ENCODE measurements at places on chromosomes 2 and 18.

GRCh38 chr2:1614564-1614963 is 129.8 kb downstream of the PXDN start:
- DNase-seq = no peak

DNA sequence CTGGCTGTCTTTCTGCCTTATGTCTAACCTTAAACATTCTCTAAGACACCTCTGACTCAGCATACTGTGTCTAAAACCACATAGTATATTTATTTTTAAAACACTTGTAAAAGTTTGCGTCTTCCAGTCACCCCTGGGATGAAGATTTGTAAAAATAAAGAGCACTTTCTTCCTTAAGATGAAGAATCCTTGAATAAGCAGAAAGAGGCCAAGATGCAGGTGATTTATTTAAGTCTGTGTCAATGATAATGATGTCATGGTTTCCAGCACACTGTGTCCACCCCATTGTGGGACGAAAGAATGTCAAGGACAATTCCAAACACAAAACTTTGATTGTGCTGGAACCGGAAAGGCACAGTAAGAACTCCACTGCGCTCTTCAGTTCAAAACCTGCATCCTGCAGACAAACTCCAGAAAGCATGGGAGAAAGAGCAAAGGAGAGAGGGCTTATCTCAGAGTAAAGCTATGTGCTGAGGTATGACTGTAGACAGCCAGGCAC is 92.9 kb downstream of the ZEB2 start:
- DNase-seq = no peak

DNA sequence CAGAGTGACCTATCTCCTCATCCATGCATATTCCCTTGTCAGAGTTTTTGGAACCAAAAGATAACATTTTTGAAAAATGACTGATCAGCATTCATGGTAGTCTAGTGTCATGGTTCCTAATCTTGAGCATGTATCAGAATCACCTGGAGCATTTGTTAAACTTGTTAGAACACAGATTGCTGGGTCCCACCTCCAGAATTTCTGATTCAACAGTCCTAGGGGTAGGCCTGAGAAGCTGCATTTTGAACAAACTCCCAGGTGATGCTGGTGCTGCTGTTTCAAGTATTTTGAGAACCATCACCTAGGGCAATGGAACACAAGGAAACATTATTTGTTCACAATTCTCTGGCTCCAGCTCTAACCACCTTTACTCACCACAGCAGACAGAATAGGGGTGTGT is 21.0 kb downstream of the TMEM200C start:
- no peak for DNase-seq

DNA sequence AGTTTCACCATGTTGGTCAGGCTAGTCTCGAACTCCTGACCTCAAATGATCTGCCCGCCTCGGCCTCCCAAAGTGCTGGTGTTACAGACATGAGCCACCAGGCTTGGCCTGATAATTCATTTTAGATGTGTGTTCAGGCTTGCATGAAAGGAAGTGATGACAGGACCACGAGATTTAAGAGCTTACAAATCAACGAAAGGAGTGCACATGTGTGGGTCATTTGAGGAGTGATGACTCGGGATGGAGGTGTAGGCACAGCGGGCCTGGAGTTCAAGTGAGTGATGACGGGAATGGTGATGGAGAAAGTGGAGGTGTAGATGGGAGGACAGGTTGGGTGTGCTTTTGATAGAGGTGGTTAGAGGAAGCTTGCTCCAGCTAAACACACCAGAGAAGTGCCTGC is 742.4 kb downstream of the GALR1 start:
- no peak for DNase-seq

GRCh38 chr2:20615466-20616241 is 35.2 kb downstream of the HS1BP3 start:
- DNase-seq = no peak

DNA sequence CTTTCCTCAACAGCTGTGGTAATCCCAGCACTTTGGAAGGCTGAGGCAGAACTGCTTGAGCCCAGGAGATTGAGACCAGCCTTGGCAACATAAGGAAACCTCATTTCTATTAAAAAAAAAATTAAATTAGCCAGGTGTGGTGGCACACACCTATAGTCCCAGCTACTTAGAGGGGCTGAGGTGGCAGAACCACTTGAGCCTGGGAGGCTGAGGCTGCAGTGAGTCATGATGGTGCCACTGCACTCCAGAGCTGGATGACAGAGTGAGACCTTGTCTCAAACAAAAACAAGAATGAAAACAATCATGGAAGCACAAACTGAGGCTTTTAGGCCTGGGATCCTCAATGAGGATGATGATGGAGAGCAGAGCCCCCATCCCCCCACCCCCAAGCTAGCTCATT is 19.8 kb downstream of the GAREM1 start:
- DNase-seq = no peak

DNA sequence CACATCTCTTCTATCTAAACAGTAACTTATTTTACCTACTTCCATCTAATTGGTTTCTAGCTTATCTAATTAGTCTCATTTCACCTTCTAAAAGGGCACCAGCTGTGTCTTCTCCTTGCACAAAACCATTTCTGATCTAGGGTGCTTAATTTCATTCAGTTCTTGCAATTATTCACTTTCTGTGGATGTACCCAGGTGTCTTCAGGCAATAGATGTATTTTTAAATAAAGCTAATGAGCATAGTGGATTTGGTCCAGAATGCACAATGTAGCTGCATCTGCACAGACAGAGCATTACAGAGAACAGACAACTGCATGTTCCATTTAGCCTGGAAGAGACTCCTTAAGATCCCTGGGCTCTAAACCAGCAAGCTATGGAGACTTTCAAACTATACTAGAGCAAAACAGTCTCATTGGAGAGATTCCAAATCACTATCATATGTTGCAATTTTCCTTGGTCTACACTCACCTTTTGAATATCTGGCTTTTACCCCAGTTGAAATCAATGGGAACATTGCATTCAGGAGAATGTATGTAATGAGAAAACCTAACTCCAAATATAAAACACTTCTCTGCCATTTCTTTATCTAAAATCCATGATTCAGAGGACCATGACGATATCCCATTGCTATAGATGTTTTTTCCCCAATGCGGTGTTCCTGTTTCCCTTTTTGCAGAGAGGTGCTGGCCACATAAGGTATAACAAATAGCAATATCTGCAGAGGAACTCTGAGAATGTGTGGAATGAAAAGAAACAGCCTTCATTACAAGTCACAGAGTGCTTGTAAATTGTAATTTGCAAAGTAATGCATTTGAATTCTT is 3.5 kb upstream of the RFX8 start:
- DNase-seq = no peak

GRCh38 chr2:66596256-66596655 is 161.3 kb downstream of the MEIS1 start:
- no peak for DNase-seq

GRCh38 chr2:23042216-23042906 is 342.6 kb upstream of the KLHL29 start:
- no peak for DNase-seq

DNA sequence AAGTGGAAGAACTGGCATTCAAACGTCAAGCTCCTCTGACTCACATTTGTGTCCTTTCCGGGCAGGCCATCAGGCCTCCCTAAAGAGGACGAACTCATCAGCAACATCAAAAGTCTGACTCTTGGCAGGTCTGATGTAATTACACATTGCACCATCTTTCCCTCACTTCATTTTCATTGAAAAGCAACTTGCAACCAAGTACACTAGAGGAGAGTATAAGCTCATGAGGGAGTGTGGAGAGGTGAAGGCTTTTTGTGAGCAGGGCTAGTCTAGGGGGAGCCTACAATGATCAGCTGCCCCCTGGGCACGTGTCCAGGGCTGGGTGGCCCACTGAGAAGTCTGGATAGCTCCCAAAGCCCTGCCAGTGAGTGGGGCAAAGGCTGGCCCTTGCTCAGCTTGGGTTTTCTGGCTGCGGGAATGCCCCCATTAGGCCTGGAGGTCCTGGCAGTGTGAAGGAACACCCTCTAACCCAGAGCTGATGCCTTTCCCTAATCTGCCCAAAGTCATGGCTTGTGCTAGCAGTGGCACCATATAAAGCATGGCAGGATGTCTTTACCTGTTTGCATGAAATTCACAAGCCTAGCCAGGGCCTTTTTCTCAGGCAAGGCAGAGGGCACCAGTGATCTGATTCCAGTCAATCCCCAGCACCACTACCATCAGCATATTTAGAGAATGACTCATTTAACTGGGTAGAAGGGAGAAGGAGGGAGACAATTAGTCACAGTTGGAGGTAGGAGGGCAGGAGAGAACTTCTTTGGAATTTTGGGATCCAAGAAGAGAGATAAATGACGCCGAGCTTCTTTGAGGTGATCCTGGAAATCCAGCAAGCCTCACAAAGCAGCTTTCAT is 8.5 kb upstream of the DAW1 start:
- DNase-seq = no peak

DNA sequence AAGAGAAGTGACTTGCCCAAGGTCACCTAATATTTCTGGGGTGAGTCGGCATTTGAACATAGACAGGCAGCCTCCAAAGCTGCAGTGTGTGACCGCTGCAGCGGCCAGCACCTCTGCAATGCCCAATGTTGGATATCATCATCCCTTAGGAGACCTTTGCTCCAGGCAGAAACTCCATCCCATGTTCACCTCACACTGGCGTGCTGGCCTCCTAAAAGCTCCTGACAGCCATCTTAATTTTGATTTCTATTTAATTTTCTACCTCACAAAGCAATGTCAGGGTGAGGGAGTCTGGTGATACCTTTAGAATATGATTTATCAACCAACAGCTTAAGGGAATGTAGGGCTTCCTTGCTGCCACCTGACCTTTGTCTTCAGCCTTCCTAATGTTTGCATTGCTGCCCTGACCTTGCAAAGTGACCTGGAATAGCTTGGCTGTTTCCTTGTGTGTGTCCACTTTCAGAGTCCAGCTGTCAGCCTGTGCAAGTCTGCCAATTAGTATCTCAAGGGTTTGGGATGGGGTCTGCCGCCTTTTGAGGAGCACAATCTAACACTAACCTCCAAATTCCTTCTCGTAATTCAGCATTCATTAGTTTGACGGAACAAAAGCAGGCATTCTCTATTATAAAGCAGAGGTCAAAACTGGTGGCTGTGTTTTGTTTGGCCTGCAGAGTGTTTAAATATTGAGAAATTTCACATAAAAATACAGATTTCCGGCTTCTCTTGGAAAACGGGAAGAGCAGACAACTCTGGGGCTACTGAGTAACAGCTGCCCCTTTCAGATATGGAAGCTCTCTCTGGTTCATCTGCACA is 127.6 kb downstream of the PLEKHM3 start:
- no peak for DNase-seq

DNA sequence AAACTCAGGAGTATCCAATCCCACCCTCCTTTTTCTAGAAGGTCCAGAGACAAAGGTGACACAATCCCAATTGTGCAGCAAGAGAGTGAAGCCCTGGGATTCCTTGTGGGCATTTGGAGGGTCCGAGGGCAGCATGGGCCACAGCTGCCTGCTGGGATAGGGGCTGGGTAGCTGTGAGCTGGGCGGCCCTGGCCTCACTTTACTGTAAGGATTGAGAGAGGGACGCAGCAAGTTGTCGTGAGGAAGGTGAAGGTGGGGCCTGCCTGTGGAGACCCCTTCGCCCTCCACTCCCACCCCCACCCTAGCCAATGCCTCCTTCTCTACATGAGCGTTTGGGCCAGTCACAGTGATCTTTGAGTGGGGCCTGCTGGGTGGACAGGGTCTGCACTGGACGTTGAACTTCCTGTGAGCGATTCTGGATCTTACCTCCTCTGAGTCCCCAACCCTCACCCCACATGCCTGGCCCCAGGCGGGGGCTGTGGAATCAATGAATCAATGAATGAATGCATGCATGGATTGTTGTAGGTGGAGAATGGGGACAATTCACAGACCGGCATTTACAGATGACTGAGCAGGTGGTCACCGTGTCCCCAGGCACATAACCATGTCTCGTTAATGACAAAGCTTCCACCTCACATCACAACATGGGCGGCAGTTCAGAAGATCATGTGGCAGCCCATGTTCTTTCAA is 107.2 kb downstream of the INHBB start:
- DNase-seq = no peak

- DNase-seq = no peak
Observed at GRCh38 chr2:233892793-233893192, 24.4 kb upstream of the TRPM8 start.

DNA sequence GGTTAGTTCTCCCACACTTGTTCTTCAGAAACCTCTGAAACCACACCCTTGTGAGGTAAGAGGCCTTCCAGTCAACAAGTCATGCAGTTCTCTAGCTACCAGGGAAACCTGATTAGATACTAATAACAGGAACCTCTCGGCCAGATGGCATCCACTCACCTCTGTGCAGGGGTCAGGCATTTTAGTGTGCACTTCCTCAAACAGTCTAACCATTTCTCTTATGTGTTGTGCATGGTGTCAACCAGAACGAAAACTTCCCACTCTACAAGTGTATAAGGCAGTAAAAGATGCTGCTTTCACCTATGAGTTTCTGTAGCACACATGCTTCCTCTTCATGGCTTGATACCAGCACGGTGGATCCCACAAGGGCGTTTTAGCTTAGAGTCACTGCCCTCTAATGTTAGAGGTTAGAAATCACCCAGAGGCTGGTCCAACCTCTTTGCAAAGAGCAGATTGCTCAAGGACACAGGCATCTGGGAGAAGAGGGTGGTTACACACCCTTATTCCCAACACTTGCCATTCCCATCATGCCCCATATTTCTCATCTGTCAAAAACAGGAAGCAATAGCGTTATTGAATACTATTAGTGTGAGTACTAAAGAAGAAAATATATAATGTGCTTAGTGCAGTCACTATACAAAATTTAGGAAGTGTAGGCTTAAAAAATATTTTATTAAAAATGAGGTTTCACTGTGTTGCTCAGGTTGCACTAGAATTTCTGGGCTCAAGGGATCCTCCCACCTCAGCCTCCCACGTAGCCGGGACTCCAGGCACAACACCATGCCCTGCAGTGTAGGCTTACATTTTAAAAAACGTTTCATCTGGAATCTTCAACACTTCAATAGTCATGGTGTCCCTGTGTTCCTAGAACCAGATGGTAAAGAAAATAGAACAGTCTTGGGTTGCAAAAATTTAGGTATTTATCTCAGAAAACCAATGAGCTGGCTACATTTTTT is 34.5 kb upstream of the RAB31 start:
- peak; percentile 4 for DNase-seq

GRCh38 chr2:67108231-67108630 is 288.9 kb upstream of the ETAA1 start:
- DNase-seq = no peak

DNA sequence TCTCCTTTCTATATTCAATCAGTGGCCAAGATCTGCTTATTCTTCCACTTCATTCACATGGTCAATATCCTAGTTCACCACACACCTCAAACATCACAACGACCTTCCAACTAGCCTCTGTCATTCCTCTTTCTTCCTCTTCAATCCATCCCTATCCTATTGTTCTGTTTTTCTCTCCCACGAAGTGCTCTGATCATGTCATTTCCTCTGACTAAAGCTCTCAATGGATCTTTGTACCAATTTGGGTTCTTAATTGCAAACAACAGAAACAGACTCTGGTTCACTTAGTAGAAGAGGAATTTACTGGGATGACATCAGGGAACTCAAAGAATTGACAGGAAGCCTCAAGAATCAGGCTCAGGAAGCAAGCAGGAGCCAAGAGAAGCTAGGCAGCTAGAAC is 23.5 kb downstream of the WNT10A start:
- DNase-seq = no peak

DNA sequence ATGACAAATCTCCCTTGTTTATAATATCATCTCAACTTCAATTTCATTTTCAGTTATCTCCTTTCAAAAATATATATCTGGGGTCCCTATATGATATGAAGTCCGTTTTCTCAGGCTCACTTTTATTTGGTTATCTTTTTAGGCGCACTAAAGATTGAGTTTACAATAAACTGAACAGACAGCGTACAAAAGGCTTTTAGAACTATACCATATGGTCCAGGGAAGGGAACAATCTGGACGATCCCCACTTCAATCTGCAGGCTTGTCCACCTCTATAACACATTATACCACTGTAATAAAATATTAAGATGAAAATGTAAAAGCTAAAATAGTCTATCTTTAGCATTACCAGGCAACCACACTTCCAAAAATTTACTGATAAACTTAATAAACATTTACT is 289.9 kb downstream of the ZEB2 start:
- DNase-seq = no peak

Data from activated T-cell treated with anti-CD3 and anti-CD28 coated beads for 24 hours (primary cell).